ENCODE measurements at places on chromosomes 13 and 19.
A peak's percentile ranks its signal among the peaks of the same experiment; 100 is the strongest.

DNA sequence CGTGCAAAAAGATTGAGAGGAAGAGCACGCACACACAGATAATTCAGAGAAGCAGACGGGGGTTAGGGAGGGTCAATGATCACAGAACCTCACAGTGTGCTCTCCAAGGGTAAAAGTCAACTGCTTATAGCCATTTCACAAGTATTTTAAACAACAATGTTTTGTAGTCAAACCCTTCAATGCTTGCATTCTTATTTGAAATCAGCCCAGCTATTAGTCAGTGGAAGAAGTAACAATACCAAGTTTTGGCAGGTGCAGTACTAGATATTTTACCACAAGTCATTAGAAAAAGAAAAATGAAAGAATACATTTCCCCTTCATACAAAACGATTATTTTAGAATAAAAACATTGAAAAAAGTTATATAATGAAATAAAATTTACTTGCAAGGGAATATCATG is 2.6 kb downstream of the CSNK1A1L start:
- no peak for DNase-seq

- no peak for DNase-seq
Measured at GRCh38 chr13:75725736-75726135, 89.6 kb downstream of the LMO7 start.

- DNase-seq = no peak
Measured at GRCh38 chr19:28873301-28873700, 339.6 kb downstream of the UQCRFS1 start.

DNA sequence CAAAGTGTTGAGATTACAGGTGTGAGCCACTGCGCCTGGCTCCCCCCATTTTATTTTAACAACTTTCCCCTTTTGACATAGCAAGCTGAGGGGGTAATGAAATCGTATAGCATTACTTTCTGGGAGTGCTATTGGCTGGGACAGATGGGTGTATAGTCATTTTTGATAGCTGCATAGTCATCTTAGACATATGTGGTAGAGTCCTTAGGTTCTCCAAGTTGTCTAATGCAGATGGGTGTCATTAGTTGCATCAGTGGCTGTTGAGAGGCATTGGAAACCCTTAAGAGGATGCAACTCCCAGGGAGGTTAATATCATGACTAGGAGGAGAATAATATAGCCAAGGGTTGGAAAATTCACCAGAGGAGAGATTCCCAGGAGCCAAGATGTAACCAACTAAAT is 28.6 kb upstream of the PNMA8B start:
- no peak for DNase-seq

DNA sequence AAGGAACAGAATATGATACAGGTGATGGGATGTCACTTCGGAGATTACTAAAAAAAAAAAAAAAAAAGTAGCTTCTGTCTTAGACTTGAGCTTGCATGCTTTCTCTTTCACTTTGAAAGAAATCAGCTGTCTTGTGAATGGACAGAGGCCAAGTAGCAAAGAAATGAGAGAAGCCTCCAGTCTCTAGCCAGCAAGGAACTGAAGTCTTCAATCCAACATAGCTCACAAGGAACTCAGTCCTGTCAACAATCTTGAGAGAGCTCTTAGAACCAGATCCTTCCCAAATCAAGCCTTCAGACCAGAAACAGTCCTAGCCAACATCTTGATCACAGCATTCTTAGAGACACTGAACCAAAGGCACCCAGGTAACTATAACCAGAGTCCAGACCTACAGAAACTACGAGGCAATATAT is 7.7 kb downstream of the N4BP2L2 start:
- DNase-seq = no peak

- no peak for DNase-seq
Measured at GRCh38 chr13:40875583-40875982, 86.2 kb downstream of the SLC25A15 start.

GRCh38 chr13:110443622-110444225 is 117.8 kb downstream of the RAB20 start:
- no peak for DNase-seq

GRCh38 chr19:2376784-2377519 is 16.9 kb downstream of the TMPRSS9 start:
- no peak for DNase-seq

DNA sequence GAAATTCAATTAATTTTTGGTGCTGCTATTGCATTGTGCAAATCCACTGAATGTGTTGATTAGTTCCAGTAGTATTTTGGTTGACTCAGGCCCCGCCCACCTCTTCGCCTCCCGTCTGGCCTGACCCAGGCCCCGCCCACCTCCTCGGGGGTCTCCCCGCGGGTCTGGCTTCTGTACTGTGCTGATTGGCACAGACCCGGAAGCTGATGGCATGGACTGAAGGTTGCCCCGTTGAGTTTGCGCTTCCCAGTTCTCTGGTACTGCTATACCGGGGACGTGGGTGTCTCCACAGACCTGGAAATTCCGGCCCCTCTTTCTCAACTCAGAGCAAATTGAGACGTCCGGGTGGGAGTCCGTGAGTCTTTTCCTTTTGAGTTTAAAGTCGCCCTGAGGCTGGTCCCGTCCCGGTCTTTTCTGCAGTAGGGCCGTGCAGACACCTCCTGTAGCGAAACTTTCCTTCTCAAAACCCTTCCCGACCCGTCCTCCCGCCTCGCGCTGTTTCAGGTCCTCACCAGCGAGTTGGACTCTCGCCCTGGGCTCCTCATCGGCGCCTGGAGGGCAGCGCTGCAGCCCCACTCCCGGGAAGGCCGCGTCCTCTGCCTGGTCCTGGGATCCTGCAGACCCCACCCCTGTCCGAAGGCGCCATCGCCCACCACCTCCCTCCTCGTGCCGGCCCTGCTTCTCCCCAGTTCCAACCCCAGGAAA is 14.8 kb downstream of the ZNF701 start:
- DNase-seq = no peak

- no peak for DNase-seq
Measured at GRCh38 chr13:86087244-86087643, 288.0 kb upstream of the SLITRK6 start.

GRCh38 chr13:71274923-71275608 is 591.9 kb downstream of the DACH1 start:
- DNase-seq = no peak

DNA sequence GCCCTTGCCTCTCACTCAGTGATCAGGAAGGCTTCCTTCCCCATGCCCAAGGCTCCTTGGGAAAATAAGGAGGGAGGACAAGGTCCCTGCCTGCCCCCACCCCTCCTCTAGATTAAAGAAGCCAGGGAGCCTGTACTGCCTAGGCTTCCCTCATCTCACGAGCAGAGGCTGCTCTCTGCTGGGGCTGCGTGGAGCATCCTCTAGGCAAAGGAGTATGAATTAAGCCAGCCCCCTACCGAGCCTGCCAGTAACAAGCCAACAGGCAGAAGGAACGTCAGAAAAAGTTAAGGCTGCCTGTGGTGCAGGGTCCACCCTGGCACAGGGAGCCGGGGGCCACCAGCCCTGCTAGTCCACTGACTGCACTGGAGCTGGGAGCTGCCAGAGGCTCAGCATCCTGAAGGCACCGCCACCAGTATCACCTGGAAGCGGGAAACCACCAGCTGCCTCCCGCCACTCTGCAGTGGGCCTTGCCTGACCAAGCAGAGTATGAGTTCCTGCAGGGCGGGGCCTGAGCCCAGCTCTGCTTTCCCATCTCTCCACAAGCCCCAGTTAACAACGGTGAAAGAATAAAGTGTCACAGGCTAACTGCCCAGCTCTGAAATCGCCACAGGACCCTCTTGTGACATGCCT is 6.8 kb downstream of the NAPA start:
- DNase-seq = no peak

- DNase-seq = no peak
Measured at GRCh38 chr13:96999091-96999490, 4.8 kb upstream of the OXGR1 start.

DNA sequence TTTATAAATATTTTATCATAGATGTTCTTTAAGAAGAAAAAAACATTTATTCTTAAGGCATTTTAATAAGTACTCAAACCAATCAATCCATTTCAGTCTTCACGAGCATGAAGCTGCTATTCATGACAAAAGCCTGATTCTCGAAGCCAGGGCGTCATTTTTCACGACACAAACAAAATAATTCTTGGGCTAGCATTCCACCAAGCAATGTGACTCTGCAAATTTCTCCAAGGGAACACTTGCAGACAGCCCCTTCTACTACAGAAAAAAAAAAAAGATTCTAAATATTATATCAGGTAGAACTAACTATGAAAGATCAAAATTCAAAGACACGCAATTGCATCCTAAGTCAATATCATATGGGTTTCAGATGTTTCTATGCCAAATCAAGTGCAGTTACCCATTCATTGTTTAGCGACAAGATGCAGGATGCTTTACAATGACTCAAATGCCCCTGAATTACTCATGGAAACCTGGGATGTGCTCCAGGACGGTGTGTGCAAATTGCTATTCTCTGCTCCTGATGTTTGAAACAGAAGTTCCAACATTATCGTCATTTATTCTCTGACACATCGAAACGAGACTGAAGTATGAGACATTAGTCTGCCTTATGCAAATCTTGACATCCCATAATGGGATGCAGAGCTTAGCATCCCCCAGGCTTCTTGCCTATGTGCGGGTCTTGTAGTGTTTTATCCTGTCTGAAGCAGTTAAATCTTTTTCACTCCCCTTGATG is 517.7 kb downstream of the MYO16 start:
- no peak for DNase-seq

GRCh38 chr13:22220151-22221135 is 549.6 kb downstream of the FGF9 start:
- DNase-seq = no peak

DNA sequence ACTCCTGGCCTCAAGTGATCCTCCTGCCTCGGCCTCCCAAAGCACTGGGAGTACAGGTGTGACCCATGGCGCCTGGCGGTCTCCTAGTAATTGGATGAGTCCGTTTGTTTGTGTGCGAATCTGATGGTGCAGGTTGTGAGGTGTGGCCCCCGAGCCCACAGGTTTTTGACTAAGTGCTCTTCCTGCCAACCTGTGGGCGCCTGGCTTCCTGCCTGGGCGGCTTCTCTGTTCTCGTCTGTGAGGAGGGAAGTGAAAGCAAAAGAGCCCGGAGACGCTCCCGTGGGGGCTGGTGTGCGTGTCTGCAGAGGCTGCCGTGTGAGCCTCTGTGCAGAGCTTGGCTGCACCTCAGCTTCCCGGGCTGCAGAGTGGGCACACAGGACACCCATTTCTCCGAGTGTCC is 10.0 kb downstream of the ARHGAP45 start:
- DNase-seq = peak; percentile 76

DNA sequence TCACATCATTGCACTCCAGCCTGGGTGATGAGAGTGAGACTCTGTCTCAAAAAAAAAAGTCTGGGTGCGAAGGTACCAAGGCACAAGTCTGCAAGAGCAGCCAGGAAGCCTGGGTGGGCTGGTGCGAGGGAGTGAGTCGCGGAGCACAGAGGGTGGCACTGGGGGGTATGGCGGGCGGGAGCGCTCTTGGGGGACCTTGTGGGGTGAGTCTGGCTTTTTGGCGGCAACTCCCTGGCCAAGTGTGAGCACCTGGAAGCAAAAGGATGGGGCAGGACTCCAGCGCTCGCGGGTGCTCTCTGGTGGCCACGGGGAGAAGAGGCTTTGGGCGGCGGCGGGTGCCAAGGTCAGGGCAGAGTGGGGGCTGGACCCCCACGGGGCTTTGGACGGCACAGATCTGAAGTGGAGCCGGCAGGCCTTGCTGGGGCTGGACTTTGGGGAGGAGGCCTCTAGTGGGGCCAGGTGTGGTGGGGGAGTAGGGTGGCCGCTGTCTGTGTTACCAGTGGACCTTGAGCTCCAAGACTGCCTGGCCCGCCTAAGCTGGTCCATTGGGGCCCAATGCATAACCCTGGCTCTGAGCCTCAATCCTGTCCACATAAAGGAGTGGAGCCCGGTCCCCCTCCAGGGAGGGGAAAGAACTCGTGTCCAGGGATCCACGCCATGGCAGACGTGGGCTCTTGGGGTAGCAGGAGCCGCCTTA is 1.6 kb downstream of the P2RY11 start:
- DNase-seq = peak; percentile 49

- no peak for DNase-seq
Measured at GRCh38 chr19:19410553-19411550, 5.4 kb downstream of the GATAD2A start.

DNA sequence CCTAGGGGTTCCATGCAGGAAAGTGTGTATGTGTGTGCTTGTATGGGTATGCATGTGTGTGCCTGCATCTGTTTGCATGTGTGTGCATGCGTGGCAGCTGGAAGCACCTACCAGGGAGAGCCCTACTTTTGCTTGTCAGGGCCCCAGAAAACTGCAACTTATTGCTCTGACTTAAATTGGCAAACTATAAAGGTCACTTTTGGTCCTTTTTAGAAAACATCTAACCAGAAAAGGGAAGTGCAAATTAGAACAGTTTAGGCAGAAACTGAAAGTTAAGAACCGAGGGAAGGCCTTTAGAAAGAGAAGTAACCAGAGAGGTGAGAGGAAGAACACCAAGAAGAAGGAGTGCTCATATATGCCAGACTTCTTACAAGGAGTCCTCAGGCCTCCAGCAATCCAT is 32.5 kb downstream of the DLEU7 start:
- no peak for DNase-seq

DNA sequence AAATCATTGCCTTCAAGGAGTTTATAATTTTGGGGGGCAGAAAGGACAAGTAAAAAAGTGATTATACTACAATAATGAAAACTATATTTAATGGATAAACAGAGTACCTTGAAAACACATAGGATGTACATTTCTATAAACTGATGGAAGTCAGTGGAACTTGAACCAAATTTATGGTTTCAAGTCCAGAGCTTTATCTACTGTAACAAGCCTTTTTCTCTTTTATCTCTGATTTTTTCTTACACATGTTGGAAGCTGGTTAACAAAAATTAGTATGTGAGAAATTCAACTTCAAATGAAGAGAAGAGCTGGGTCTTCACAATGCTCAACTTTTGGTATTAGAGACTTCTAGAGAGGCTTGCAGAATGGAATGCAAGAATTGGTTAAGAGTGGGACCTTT is 393.6 kb downstream of the LMO7 start:
- DNase-seq = no peak

DNA sequence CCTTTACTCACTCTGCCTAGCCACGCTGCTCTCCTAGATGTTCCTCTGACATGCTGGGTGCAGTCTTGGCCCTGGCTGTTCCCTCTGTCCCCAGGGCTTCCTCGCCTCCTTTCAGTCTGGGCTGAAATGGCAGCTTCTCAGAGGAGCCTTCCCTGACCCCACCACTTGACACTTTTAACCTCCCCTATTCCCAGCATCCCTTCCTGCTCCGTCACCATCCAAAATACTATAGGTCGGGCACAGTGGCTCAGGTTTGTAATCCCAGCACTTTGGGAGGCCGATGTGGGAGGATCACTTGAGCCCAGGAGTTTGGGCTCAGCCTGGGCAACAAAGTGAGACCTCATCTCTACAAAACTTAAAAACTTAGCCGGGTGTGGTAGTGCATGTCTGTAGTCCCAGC is 2.6 kb downstream of the FAM187B start:
- DNase-seq = no peak

DNA sequence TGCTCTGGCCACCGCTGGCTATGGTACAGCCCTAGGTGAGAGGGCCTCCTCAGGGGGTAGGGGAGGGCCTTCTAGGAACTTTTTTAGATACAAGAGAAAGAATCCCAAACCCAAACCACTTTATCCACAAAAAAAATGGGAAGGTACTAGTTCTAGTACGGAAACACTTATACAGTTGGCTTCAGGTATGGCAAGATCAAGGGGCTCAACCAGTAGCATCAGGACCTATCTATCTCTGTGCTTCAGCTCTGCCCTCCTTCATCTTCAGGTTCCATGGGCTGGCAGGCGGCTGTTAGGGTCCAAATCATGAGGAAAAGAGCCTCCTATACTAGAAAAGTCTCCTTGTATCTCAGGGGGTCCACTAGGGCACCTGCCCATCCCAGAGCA is 1.8 kb downstream of the MRI1 start:
- DNase-seq = no peak

- DNase-seq = no peak
Measured at GRCh38 chr19:38274739-38275138, 10.4 kb downstream of the SPINT2 start.
